ENCODE measurements at places on chromosomes 1 and 21.

DNA sequence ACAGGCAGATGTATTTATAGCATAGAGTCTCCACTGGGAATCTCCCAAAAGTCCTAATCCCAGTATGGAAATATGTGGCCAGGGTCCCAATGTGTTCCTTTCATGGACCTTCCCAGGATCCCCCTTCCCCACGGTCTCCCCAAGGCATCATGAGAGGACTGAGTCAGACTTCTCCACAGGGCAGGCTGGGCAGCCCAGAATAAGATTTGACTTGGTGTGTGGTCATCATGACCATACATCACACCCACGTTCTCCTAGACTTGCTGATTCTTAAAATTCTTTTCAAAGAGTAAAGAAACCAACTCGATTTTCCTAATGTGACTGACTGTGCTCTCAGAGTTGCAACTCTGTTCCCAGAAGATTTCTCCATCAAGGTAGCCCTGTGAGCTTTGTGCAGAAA is 93.9 kb upstream of the CD34 start:
- DNase-seq: no peak

DNA sequence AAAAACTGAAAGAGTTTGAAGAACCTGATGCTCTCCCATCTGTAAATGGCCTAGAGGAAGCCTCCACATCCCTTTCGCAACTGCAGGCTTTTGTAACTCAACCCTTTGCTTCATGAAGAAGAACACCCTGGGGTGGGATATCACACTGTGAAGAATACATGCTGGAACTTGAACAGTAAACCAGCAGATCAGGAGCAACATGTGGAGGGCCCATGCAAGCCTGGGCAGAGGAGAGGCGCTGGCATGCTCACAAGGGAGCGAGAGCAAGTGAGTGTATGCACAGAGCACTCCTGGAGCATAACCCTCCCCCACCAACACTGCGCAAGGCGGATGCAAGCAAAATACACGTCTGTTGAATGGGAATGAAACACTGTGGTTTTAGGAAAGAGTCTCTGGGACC is 24.6 kb upstream of the SPAG17 start:
- DNase-seq: no peak

GRCh38 chr1:202968895-202969295 is 1.8 kb upstream of the CYB5R1 start:
- DNase-seq: peak; percentile 36

DNA sequence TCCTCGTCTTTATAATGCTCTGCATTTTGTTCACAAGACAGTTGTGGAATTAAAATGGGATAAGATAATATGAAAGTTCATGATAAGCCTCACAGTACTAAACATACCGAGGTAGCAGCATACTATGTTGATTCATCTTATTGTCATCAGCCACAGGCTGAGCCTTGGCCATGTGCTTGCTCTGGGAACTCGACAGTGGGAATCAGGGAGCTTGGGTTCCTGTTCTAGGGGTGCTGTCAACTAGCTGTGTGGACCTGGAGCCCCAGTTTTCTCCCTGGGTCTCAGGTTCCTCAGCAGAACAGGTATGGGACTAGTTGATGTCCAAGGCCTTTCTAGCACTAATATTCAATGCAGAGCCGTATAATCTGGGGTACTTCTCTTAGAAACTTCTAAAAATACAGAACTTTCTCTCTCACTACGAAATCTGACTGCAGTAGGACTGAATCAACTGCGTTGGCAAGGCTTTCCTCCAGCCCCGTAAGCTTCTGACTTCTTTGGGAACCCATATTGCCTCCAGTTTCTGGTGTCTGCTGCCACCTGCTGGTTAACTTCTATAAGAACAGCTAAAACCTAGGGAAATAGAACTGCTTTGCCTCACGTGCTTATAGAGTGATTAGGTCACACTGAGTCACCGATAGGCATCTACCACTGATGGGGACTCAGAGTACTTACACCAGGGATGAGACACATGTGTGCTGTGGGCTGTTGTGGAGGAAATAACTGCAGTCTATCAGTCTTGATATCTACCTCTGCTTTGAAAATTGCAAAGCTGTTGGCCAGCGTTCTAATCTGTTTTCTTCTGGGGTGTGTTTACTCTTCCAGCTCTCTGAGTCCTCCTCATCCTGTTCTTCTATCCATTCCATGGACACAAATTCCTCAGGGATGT is 110.9 kb downstream of the RGL1 start:
- peak; percentile 80 for DNase-seq

- no peak for DNase-seq
Observed at GRCh38 chr1:182238421-182238820, 153.2 kb downstream of the GLUL start.

- DNase-seq: no peak
Observed at GRCh38 chr1:36326499-36326898, 3.1 kb upstream of the EVA1B start.

DNA sequence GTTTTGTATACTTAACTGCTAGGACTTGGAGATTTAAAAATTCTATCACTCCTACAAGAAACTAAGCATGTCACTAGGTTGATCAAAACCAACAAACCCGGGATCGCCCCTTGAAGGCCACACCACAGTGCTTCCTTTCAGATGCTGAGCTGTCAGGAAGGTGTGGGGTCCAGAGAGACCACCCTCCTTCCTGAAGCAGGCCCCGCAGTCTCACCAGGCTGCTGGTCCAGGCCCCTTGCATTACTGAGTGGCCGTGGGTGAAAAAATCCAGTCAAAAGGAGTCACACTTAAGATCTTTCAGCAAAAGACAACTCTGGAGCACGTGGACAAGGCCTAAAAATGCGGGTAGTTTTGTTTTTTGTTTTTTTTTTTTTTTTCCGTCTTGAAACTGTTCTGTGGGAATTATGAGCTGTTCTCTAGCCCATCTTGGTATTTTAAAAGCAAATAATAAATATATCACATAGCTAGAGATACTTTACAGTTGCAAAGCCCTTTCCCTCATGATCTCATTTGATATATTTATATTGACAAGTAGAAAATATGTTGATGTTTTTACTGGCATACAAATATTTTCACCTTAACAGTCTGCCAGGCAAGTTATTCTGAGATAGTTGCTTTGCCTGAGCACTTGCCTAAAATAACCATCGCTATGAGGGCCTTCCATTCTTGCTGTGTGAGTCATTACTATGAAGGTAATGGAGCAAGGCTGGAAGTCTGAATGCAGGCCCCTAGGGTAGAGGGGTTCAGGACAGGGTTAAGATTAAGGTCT is 73.1 kb upstream of the EDEM3 start:
- no peak for DNase-seq

DNA sequence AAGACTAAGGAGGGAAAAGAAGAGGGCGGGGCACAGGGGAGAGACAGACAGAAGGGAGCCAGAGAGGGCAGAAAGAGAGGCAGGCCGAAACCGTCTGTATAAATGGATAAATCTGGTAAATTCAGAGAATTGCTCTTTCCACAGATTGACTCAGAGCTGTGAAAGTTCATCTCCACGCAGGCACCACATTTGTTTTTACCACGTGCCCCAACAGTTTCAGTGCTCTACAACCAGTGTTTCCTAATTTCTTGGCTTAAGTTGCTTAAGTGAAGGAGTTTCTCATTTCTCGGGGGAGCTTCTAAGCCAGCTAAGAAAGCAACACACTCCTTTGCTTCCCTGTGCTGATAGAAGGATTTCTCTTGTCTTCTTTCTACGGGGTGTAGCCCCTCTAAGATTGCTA is 87.1 kb downstream of the ENAH start:
- DNase-seq: no peak

DNA sequence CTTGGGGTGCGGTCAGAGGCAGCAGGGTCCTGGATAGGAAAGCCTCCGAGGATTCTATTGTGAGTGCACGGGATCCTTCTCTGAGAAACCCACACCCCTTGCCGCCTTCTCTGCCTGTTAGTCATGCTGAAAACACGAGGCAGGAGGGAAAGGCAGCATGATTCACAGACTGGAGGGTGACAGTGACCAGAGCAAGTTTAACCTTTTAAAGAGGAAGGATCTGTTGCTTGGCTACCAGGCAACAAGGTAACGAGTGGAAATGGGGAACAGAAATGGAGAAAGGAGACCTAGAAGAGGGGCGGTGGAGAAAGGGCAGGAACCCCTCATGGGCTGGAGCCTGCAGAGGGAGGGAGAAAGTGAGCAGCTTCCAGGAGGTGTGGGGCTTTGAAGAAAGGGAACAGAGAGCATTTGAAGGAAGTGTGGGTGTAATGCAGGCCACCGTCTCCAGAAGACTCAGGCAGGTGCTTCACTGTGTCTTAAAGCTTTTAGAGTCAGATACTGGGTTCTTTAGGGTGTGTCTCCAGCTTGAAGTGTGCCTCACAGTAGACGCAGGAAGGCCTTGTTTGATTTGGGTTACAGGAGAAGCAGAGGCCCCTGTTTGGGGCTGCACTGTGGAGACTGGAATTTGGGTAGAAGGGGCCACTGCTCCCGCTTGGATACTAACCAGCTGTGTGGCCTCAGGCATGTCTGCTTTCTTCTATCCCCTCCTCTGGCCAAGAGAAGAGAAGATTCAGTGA is 19.1 kb downstream of the OPTC start:
- DNase-seq: peak; percentile 70

DNA sequence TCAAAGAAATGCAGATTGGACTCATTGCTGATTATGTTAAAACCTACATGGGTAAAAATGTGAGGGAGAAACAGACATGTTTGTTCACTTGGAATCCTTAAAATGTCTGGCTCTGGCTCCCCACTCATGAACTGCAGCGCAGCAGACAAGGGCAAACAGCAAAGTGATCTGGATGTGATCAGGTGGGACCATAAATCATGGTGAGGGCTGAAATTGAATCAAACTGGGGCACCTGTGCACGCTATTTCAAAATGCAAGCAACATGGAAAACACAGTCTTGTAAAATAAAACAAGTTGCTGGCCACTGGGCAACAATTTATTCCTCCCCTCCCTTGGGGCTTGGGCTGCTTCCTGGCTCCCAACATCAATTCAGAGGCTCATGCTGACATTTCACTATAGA is 373.4 kb downstream of the SEC16B start:
- DNase-seq: no peak

- no peak for DNase-seq
Observed at GRCh38 chr1:45488666-45489377, 2.1 kb downstream of the TESK2 start.

DNA sequence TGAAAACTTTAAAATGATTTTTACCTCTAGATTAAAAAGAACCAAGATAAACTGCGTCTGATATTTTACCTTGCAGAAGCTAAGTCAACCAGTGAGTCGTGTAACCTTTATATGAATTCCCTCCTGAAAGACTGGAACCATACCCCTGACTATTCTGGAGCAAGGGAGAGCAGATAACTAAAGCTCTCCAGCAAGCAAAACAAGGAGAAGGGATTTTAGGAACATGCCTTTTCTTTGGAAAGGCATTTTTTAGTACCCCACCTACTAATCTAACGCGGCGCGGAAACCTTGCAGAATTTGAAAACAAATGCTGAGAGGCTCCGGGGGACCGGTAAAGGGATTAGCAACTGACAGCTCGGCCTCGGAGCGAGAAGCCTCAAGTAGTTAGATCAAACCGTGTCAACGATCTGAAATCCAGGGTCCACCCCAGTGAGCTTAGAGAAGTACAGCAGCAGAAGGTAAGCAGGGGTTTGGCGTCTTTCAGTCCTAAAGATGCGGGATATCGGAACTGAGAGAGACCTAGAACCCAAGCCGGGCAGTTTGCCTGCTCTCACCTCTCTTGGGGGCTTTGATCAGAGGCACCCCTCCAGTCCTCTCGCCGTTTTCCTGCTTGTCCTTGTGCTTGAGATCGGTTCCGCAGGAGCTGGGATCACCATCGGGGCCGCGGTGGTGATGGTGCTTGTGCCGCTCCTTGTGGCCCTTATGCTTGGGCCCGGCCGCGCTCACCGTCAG is 954 bp downstream of the RSBN1 start:
- peak; percentile 41 for DNase-seq

DNA sequence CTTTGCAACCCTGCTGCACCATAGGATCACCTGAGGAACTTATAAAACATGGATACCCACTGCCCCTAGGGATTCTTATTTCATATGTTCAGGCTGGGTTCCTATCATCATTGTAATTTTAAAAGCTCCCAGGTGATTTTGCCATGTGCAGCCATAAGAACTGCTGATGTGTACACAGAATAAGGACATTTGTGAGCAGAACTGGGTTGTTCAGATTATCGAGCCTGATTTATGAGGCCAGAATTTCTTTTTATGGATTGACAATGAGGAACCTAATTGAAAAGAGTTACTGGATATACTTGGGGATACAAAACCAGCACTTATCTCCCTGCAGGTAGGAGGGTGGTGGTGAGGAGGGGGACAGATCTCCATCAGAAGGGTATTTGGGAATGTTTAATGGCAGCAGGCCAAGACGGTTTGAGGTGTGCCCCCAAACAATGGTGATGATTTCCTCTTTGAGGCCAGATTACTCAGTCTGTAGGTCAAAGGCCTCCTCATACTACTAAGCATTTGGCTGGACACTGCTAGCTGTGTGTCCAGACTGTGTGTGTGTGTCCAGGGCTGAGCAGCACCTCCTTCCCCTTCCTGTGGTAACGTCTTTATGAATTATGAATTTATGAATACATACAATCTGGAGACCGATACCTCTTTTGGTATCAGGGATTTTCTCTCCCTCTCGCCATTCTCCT is 18.9 kb downstream of the NOS1AP start:
- no peak for DNase-seq

GRCh38 chr1:207755846-207756693 is 4.2 kb downstream of the CD46 start:
- DNase-seq: no peak

GRCh38 chr1:175845985-175846384 is 102.6 kb upstream of the TNR start:
- DNase-seq: no peak

DNA sequence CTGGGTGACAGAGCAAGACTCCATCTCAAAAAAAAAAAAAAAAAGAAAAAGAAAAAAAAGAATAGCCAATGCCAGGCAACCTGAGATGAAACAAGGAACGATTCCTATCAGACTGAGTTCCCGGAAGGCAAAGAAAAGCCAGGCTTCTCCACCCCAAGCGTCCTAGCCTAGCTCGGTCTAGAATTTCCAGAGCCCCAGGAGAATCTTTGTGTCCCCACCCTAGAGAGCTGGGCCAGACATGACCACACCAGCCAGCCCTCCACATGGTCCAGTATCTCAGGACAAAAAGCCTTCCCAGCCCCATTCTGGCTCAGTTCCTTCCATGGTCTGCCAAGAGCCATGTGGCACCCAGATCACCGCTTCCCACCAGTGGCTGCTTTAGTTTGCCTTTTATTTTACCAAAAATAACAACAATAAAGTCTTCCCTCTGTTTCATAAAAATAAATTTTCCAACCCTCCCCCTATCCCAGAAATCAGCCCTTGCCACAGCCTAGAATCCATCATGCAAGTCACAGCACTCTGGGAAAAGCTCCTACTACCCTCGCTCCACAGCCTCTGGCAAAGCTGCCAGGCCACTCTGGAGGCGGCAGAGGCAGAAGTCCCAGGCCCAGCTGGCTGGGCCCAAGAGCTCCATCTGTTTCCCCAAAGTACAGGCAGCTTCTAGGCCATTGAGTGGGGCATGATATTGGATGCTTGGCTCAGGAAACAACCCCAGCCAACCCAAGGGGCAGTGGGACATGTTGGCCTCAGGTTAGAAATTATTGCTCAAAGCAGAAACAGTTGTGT is 3.5 kb upstream of the MKNK1 start:
- no peak for DNase-seq

Data from CD4-positive, alpha-beta T cell treated with Interleukin-17A for 4 hours (primary cell).